ENCODE measurements at places on chromosomes 12 and 14. TPM values are rescaled to one million over a fixed set of nuclear protein-coding genes. Genes with fewer than 3 reads are reported as not detected.

Gene BEGAIN
- 3.4 TPM for total RNA-seq

Gene PAPLN
- total RNA-seq, result 0.75 TPM

Gene SOS2
- total RNA-seq, result 17.0 TPM

Gene PIP4P1
- total RNA-seq, result 28.2 TPM

Gene IL26
- total RNA-seq, result 0.30 TPM

Gene PLXNC1
- 7.2 TPM for total RNA-seq

Gene ACSM4
- not detected for total RNA-seq

Gene DICER1
- total RNA-seq, result 67.1 TPM

Gene MANSC1
- total RNA-seq, result 1.6 TPM

Gene AMN1
- total RNA-seq, result 1.8 TPM

DNA sequence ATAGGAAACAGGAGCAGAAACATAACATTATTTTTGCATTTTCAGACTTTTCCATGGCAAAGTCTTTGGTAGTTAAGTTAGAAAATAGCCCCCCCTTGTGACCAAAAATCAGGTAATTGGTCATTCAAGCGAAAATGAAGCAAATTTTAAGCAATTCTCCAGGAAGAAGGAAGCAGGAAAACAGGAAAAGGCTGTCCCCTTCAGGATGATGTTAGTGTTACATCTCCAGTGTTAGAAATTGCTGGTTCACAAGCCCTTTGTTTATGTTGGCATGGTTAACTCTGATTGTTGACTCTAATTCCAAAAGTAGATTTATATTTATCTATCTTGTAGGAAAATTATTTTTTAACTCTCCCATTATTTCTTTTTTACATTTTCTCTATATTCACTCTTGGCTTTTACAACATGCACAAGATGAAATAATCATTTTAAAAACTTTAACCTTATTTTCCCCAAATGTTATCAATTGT, 18.8 kb upstream of the GAS2L3 start:
- H3K4me1 ChIP-seq, result no peaks in the 10 kb centered on the region
- H3K4me3 ChIP-seq, result no peak overlapping the region
- no peak for DNase-seq
- no peak overlapping the region for H3K27ac ChIP-seq
- H3K27me3 ChIP-seq, result no peaks in the 10 kb centered on the region
- H3K36me3 ChIP-seq, result no peaks in the 10 kb centered on the region

DNA sequence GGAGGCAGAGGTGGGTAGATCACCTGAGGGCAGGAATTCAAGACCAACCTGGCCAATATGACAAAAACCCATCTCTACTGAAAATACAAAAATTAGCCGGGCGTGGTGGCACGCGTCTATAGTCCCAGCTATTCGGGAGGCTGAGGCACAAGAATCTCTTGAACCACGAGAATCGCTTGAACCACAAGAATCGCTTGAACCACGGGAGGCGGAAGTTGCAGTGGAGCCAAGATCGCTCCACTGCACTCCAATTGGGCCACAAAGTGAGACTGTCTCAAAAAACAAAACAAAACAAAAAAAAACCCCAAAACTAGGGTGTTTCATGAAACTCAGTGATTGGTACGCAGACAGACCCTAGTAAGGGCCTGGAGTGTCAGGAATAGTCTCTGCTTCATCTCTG, 6.4 kb upstream of the ARF6 start:
- no peak overlapping the region for H3K27ac ChIP-seq
- DNase-seq, result no peak
- H3K27me3 ChIP-seq, result no peaks in the 10 kb centered on the region
- H3K4me1 ChIP-seq, result peaks cover 12% of the 10 kb centered on the region

DNA sequence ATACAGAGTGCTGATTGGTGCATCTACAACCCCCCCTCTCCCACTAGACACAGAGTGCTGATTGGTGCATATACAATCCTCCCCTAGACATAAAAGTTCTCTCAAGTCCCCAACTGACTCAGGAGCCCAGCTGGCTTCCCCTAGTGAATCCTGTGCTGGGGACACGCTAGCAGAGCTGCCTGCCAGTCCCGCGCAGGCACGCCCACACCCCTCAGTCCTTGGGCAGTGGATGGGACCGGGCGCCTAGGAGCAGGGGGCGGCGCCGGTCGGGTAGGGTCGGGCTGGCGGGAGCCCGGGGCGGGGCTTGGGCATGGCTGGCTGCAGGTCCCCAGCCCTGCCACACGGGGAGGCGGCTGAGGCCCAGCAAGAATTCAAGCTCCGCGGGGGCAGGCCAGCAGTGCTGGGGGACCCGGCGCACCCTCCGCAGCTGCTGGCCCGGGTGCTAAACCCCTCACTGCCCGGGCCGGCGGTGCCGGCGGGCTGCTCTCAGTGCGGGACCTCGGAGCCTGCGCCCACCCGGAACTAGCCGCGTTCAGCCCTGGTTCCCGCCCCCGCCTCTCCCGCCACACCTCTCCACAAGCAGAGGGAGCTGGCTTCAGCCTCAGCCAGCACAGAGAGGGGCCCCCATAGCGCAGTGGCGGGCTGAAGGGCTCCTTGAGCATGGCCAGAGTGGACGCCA, 64.3 kb upstream of the DDHD1 start:
- H3K4me1 ChIP-seq, result peaks cover 21% of the 10 kb centered on the region
- no peaks in the 10 kb centered on the region for H3K27me3 ChIP-seq
- no peaks in the 10 kb centered on the region for H3K36me3 ChIP-seq
- H3K27ac ChIP-seq, result peak overlapping the region; percentile 77
- peak overlapping the region; percentile 83 for H3K4me3 ChIP-seq
- DNase-seq, result peak; percentile 78

GRCh38 chr12:92133171-92133570, 12.5 kb downstream of the BTG1 start:
- H3K4me3 ChIP-seq, result peak overlapping the region; percentile 45
- H3K27ac ChIP-seq, result peak overlapping the region; percentile 76
- H3K27me3 ChIP-seq, result no peaks in the 10 kb centered on the region
- H3K36me3 ChIP-seq, result peaks cover 63% of the 10 kb centered on the region
- peaks cover 81% of the 10 kb centered on the region for H3K4me1 ChIP-seq

DNA sequence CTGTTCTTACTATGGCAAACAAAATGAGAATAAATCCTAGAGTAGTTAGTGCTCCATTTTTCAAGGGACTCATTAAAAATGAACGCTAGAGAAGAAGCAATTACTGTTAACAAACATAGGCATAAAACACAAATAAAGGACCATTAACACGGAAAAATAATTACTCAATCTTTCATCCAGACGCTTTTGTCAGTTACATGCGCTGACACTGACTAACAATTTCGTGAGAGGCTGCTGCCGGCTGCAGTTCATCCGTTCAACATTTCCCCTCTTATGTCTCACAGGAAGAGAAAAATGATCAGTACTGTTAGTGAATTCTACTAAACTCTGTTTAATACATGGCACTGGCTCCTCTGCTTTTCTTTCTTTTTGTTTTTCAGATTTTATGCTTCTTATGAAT, 472.7 kb upstream of the FLRT2 start:
- no peaks in the 10 kb centered on the region for H3K4me1 ChIP-seq
- no peaks in the 10 kb centered on the region for H3K36me3 ChIP-seq
- no peak overlapping the region for H3K27ac ChIP-seq
- DNase-seq, result no peak

DNA sequence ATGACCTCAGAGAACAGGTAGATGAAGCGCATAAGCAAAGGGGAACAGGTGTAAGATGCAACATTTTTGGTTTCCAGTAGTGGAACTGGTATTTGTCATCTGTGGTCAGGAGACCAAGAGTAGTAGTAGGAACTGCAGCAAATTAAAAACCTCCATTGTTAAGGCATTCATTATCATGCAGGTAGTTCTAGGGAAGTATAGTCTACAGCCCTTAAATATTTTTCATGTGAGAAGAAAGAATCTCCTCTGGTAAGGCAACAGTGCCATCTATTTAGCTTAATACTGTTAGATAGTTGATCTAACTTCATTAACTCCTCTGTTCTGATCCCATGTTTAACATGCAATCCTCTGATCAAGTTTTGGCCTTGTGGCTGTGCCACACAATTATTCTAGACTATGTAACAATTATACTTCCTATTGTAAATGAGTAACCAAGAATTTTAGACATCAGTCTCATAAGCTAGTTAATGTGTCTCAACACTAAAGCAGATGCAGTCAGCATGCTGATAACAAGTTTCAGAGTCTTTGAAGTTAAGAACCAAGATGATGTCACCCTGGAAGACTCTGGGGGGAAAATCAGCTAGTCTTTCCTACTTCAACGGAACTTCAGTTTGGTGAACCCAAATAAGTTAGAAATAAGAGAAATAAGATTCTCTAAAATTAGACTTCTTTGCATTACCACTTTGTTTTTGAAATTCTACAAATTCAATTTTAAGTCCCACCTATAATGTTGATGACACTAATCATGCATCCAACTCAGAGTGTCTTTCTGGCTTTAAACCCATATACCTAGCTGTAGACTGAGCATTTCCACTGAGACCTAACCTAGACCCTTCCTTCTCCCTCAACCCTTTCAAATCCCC, 70.9 kb downstream of the STXBP6 start:
- peaks cover 4% of the 10 kb centered on the region for H3K27me3 ChIP-seq
- H3K36me3 ChIP-seq, result no peaks in the 10 kb centered on the region
- no peaks in the 10 kb centered on the region for H3K4me1 ChIP-seq
- DNase-seq, result no peak

- no peak overlapping the region for H3K27ac ChIP-seq
- no peaks in the 10 kb centered on the region for H3K36me3 ChIP-seq
- no peak overlapping the region for H3K4me3 ChIP-seq
- DNase-seq, result no peak
Measured at GRCh38 chr14:105666420-105666819, 140.0 kb downstream of the TMEM121 start.

GRCh38 chr14:32939254-32940065, 781 bp downstream of the NPAS3 start:
- no peaks in the 10 kb centered on the region for H3K36me3 ChIP-seq
- H3K4me3 ChIP-seq, result peak overlapping the region; percentile 69
- H3K27ac ChIP-seq, result no peak overlapping the region
- DNase-seq, result no peak
- H3K27me3 ChIP-seq, result peaks cover 65% of the 10 kb centered on the region

DNA sequence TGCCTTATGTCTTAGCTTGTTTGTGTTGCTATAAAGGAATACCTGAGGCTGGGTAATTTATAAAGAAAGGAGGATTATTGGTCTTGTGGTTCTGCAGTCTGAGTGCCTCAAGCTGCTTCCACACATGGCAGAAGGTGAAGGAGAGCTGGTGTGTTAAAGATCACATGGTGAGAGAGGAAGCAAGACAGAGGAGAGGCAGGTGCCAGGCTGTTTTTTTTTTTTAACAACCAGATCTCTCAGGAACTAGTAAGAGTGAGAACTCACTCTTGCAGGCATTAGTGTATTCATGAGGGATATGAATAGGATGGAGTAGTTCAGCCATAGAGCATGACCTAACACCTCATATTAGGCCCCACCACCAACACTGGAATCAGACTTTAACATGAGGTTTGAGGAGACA, 123.4 kb downstream of the CMAS start:
- no peaks in the 10 kb centered on the region for H3K4me1 ChIP-seq
- no peaks in the 10 kb centered on the region for H3K27me3 ChIP-seq
- H3K4me3 ChIP-seq, result no peak overlapping the region
- H3K36me3 ChIP-seq, result no peaks in the 10 kb centered on the region
- no peak overlapping the region for H3K27ac ChIP-seq
- no peak for DNase-seq

GRCh38 chr12:119809023-119809422, 68.1 kb downstream of the CIT start:
- H3K4me3 ChIP-seq, result no peak overlapping the region
- peaks cover 6% of the 10 kb centered on the region for H3K4me1 ChIP-seq
- no peak for DNase-seq

- no peak overlapping the region for H3K4me3 ChIP-seq
- H3K4me1 ChIP-seq, result no peaks in the 10 kb centered on the region
- no peaks in the 10 kb centered on the region for H3K27me3 ChIP-seq
- DNase-seq, result no peak
- no peaks in the 10 kb centered on the region for H3K36me3 ChIP-seq
Measured at GRCh38 chr14:61973981-61974380, 211.8 kb downstream of the SNAPC1 start.

GRCh38 chr14:31206536-31207286, 882 bp downstream of the HECTD1 start:
- peaks cover 2% of the 10 kb centered on the region for H3K27me3 ChIP-seq
- H3K4me3 ChIP-seq, result peak overlapping the region; percentile 84
- peak; percentile 52 for DNase-seq
- peaks cover 35% of the 10 kb centered on the region for H3K36me3 ChIP-seq
- peak overlapping the region; percentile 73 for H3K27ac ChIP-seq

DNA sequence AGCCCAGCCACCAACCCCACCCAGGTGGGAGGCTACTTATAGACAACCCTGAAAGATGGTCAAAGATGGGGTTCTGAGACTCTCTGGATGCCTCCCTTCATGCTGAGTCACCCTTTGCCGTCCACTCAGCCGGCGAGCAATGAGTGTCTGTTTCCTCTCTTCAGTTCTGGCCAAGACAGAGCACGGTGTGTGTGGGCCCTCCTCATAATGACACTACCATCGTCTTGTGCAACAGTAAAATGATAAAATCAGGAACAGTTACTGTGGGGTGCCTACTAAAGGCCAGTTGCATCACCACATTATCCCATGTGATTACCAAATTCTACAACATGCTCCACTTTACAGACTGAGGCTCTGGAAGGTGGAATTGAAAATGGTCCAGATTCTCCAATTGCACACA, 7.0 kb upstream of the BDKRB1 start:
- no peaks in the 10 kb centered on the region for H3K4me1 ChIP-seq
- no peak for DNase-seq
- no peaks in the 10 kb centered on the region for H3K36me3 ChIP-seq
- H3K4me3 ChIP-seq, result no peak overlapping the region

GRCh38 chr14:34843011-34843554, 32.1 kb downstream of the BAZ1A start:
- no peaks in the 10 kb centered on the region for H3K27me3 ChIP-seq
- peaks cover 12% of the 10 kb centered on the region for H3K4me1 ChIP-seq
- H3K4me3 ChIP-seq, result no peak overlapping the region
- H3K36me3 ChIP-seq, result peaks cover 58% of the 10 kb centered on the region
- no peak for DNase-seq

GRCh38 chr14:34971381-34971780, 11.4 kb upstream of the SRP54 start:
- no peaks in the 10 kb centered on the region for H3K27me3 ChIP-seq
- H3K4me1 ChIP-seq, result peaks cover 17% of the 10 kb centered on the region
- H3K4me3 ChIP-seq, result no peak overlapping the region
- DNase-seq, result no peak

- H3K27ac ChIP-seq, result no peak overlapping the region
- no peaks in the 10 kb centered on the region for H3K27me3 ChIP-seq
- no peak for DNase-seq
- H3K36me3 ChIP-seq, result no peaks in the 10 kb centered on the region
Measured at GRCh38 chr14:100791348-100791735, 34.6 kb upstream of the MEG3 start.

All from activated T-helper 2 cell treated with anti-CD3 and anti-CD28 coated beads, Interferon-gamma antibody, Interleukin-2, Interleukin-4, amounts not matched to agents 10 μg/mL and 5 μg/mL and 100 μg/mL, durations not matched to agents 14 hours and 24 hours and 36 hours (primary cell).